ENCODE measurements at places on chromosomes 13 and 19.

GRCh38 chr19:9796113-9796773 is 22.6 kb downstream of the FBXL12 start:
- peak; percentile 60 for DNase-seq

GRCh38 chr13:73462241-73462640 is 403.4 kb downstream of the KLF5 start:
- DNase-seq, result no peak

DNA sequence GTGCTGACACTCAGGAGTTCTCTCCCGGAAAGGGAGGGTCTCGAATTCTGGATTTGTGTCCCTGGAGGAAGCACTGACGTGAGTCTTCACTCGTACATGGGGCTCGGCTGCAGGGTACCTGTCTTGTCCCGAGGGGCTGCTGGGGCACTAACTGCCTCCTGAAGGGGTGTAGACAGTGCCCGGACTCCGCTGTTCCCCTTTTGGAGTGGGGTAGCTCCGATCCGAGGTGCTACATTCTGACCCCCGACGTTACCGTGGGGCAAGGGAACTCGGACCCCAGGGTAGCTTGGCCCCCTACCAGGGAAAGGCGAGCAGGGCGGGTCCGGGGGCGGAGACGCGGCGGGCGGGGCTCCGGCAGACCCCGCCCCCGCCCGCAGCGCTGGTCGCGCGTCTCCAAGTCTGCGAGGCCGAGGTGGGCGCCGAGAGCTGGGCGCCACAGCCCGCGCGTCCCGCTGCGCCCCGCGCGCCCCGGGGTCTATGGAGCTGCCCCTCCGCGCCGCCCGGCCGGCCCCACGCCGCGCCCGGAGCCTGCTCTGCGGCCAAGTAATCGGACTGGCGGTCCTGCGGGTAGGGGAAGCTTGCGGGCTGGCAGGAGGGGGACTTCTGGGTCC is at the start of gene NPAS1:
Gene NPAS1, plus strand, starts transcription at position 407 of the 611 bp plus-strand sequence. CDS start 1,211 bp downstream, outside the sequence.
- no peak for DNase-seq

DNA sequence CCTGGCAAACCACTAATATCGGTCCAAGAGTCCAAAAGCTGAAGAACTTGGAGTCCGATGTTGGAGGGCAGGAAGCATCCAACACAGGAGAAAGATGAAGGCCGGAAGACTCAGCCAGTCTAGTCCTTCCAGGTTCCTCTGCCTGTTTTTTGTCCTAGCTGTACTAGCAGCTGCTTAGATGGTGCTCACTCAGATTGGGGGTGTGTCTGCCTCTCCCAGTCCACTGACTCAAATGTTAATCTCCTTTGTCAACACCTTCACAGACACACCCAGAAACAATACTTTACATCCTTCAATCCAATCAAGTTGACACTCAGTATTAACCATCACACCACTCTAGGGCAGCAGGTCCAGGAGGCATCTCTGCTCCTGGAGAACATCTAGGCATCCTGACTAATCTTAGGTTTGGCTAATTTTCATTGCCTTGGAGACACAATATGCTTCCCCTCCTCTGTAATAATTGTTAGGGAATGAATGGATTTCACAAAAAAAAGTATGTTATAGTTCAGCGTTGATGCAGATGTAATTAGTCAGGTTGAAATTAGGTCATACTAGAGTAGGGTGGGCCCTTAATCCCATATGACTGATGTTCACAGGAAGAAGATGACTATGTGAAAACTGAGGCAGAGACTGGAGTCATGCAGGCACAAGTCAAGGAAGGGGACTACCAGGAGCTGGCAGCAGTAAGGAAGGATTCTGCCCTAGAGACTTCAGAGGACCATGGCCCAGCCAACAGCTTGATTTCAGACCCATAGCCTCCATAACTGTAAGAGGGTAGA is 183.4 kb downstream of the RBM26 start:
- no peak for DNase-seq

- no peak for DNase-seq
Measured at GRCh38 chr13:22040810-22041364, 370.0 kb downstream of the FGF9 start.

- DNase-seq, result peak; percentile 98
Measured at GRCh38 chr19:55062735-55063491, at the start of gene RDH13. Gene RDH13 (minus strand): TSS chr19:55063148. CDS start chr19:55063032, 116 bp downstream.

GRCh38 chr13:54802226-54802625 is 1773.6 kb downstream of the OLFM4 start:
- DNase-seq, result no peak

GRCh38 chr13:88862095-88862620 is 1191.0 kb downstream of the SLITRK5 start:
- no peak for DNase-seq

DNA sequence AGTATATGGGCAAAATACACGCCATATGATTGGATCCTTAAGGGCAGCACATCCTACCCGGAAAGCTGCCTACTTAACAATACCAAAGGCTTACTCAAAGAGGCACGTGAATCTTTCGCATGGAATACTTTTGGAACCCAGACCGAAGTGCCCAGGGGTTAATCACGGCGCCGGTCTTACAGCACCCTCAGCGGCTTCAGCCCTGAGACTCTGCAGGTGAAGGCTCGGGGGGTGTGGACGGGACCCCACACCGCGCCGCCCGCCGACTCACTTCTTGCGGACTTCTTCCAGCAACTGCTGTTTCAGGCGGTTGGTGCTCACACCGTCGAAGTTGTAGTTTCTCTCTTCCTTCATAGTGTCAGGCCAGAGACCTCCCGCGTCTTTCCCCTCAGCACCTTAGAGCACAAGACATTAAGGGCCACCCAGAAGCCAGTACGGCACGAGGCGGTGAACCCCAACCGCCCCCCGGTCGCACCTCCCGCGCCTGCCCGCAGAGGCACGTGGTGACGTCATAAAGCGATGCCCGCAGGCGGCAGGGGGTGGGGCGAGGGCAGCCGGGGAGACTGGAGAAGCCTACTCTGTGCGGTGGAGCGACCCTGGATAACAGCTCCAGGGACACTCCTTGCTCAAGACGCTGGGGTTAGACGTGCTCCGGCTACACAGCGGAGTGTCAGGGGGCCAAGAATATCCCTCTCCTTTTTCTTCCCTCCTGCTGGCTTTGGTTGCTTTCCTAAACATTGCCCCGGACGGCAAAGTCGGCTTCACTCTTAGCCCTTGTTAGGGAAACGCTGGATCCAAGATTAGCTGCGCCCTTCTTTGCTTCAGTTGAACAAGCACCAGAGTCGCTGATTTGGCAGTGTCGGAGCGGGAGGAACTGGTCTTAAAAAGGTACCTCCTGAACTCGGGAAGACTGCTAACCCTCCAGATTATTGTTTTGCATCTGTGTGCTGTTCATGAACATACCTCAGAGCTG is at the start of gene CCDC169:
Gene CCDC169, minus strand, starts transcription at position 449 of the 973 bp plus-strand sequence. Its CDS starts 95 bp downstream, at position 354.
- no peak for DNase-seq

DNA sequence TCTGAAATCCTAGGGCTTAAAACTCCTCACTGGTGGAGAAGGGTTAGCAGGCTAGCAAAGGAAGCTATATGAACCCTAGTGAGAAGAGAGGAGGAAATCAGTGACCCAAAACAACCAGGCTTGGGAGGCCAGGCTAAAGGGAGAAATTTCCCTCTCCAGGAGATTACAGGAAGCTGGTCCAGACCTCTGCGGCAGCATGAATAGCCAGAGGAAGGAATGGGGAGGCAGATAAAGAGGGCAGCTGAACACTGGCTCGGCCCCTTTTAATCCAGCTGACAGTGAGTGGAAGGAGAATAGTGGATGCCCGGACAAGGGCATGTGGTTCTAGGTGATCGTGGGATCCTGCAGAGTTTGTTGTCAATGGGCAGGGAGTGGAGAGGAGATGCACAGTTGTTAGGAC is 130.6 kb downstream of the COG6 start:
- no peak for DNase-seq

DNA sequence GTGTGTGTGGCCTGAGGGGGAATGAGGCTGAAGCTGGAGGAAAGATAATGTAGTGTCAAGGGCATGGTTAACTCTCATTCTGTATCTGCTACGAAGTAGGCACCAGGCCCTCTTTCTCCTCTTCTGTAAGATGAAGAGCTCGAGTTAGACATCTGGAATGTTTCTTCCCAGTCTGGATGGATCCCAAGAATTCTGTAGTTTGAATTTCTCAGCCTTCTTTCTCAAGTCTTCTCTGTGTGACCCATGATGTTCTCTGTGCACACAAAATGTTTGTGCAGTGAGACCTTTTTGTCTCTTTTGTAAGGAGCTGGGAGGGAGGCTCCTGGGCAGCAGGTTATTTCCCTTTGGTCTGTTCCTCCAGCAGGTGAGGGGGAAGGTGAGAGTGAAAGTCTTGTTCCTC is 13.7 kb downstream of the FGF9 start:
- no peak for DNase-seq

DNA sequence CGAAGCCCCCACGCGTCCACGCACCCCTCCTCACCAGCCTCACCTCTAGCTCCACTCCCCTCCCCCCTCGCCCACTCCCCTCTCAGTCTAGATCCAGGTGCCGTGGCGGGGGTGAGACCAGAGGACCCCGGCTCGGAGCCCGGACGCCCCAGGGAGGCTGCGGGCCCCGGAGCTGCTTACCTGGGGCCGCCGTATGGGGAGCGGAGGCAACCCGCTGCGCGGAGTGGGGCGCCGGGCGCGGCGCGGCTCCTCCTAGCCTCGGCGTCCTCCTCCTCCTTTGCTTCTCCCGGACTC is 353 bp downstream of the ENOX1 start:
- DNase-seq, result no peak

GRCh38 chr19:38644719-38645118 is 2.7 kb upstream of the ACTN4 start:
- DNase-seq, result no peak

GRCh38 chr13:74070065-74070464 is 64.1 kb downstream of the KLF12 start:
- DNase-seq, result no peak

GRCh38 chr13:25420161-25420560 is 48.4 kb downstream of the ATP8A2 start:
- no peak for DNase-seq

DNA sequence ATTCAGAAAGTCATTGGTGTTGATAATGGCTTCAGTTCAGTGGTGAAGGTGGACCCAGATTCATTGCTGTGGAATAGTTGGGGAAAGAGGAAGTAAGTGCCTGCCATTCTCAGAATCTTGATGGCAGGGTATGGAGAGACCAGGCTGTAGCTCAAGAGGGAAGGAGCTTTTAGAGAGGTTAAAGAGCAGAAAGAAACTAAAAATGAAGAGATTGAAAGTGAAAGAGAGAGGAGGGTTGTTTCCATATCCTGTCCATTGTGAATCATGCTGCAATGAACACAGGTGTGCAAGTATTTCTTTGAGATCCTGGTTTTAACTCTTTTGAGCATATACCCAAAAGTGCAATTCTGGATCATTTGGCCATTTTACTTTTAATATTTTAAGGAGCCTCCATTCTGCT is 12.5 kb downstream of the GJB6 start:
- DNase-seq, result no peak

DNA sequence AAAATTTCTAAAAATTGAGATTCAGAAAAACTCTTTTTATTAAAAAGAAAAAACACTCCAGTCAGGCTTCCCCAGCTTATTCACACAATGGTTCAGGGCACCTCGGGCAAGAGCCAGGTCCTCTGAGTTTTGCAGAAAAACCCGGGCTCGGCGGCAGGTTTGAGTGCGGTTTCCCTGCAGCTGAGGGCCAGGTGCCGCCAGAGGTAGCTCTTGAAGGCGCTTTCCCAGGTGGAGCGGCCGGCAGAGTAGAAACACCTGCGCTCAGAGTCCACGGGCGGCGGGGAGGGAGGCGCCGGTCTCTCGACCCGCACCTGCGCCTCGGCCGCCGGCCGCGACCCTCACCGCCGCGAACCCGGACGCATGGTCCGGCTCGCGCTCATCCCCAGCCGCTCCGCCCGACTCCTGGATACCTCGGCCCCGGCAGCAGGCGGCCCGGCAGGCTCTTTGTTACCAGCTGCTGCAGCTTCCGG is 444 bp downstream of the PROSER1 start:
- DNase-seq, result no peak

DNA sequence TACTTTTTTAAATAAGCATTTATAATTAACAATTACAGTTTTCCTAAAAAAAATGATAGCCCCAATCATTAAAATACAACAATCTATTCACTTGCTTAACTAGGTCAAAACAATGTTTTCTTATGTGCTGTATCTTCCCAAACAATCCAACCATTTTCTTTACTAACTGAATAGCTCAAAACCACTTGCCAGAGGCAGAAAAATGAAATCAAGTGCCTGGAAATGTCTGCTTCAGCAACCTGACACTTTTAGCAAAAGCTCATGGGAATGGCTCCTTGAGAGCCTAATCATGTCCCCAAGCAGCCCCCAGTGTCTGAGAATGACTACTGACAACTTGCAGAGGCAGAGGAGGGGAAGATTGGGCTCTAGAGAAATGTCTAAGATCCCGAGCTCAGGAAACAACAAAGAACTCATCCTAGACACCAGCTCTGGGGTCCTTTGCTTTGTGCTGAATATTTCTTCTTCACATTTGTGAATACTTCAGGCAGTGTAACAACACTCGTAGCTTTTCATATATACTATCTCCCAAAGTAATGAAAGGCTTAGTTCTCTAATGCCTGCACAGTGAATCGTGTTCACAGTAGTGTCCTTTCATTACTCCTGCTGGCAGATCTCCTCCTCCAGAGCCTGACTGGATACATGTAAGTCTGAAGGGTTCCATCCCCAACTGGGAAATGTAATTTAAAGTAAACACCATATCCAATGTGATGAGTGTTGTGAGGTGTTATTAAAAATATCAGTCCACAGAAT is 280.0 kb downstream of the LHFPL6 start:
- DNase-seq, result no peak

- DNase-seq, result peak; percentile 7
Measured at GRCh38 chr13:44300895-44301638, 72.6 kb upstream of the SERP2 start.

GRCh38 chr13:105329359-105329758 is 1206.1 kb downstream of the EFNB2 start:
- DNase-seq, result no peak

- no peak for DNase-seq
Measured at GRCh38 chr19:46288896-46289588, 7.8 kb upstream of the HIF3A start.

DNA sequence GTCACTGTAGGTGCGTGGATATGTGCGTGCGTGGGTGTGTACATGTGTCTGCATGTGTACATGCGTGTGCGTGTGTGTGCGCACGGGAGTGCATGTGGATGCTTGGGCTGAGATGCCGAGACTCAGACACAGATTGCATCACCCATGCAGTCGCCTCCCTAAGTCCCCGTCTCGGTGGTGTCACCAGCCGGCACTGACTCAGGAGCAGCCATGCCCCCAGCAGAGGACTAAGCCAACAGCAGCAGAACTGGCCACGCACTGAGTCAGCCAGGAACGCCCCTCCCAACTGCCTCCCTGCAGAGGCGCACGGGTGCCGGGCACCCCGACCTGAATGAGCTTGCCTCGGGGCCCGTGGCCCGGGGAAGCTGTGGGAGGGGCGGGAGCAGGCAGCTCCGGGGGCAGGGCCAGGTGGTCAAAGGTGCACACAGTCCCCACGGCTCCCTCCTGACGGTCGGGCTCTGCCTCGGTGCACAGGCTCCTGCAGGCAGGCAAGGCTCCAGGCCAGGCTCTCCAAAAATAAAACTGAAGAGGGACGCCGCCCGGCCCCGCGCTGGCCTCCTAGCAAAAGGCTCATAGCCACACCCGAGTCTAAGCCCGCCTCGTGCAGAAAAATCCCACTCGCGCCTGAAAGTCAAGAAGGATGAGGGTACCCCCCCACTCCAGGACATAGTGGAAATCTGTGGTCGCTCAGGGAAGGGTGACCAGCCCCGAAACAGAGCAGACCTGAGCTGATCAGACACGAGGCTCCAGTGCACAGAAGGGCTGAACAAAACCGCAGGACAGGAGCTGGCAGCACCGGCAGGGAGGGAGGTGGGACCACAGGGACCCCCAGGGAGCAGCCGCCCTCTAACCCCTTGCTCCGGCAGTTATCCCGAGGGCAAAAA is 49.2 kb downstream of the GADD45B start:
- no peak for DNase-seq

- DNase-seq, result no peak
Measured at GRCh38 chr13:35712907-35713761, 236.6 kb upstream of the MAB21L1 start.
